ENCODE measurements at places on chromosomes 13 and 19.

- no peak for DNase-seq
Observed at GRCh38 chr13:40189426-40189825, 477.0 kb downstream of the FOXO1 start.

- no peak for DNase-seq
Observed at GRCh38 chr19:55287361-55288079, 3.7 kb downstream of the BRSK1 start.

GRCh38 chr19:34838753-34839431 is 65.9 kb upstream of the ZNF599 start:
- no peak for DNase-seq

GRCh38 chr13:42110410-42111155 is 62.1 kb downstream of the DGKH start:
- DNase-seq, result peak; percentile 33

GRCh38 chr13:100811928-100812327 is 137.3 kb upstream of the TMTC4 start:
- DNase-seq, result no peak

DNA sequence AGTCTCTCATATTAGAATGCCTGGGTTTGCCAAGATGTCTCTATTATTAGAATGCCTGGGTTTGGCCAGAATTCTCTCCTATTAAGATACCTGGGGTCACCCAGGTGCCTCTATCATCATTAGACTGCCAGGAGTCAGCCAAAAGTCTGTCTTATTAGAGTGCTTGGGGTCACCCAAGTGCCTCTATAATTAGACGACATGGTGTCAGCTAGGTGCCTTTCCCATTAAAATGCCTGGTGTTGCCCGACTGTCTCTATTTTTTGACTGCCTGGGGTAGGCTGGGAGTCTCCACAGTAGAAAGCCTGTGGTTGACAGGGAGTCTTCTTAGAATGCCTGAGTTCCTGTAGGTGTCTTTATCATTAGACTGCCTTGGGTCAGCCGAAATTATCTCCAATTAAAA is 1536.6 kb downstream of the UQCRFS1 start:
- no peak for DNase-seq

GRCh38 chr13:88026241-88026640 is 355.1 kb downstream of the SLITRK5 start:
- no peak for DNase-seq
